Epithelial cell of proximal tubule (primary cell): ENCODE measurements at places on chromosomes 12 and 14. TPM values are rescaled to one million over a fixed set of nuclear protein-coding genes. Genes with fewer than 3 reads are reported as not detected.

GRCh38 chr14:88181072-88181471, 142.0 kb downstream of the KCNK10 start:
- no peak for DNase-seq

SSTR1 gene
- 0.06 and 0.87 TPM in 2 replicates for total RNA-seq

GYS2 gene
- not detected in 2 replicates for total RNA-seq

ATP5MC2 gene
- 311 and 313 TPM in 2 replicates for total RNA-seq

DNA sequence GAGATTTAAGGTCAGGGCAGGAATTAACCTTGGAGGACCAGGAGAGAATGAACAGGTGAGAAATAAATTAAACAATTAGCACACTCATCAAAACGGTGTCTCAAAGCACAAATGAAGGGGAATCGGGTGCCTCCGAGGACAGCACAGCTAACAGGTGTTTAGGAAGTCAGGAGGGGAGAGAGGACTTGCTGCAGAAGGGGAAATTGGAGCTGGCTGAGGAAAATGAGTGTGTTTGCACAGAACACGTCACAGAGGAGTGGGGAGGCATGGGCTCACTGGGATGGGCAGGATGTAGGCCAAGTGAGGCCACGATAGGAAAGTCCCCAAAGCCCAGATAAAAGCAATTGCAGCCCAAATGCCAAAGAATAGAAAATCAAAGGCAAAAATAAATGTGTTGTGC, 121.7 kb downstream of the ZNF664 start:
- no peak for DNase-seq

PDZRN4 gene
- not detected in 2 replicates for total RNA-seq

DNA sequence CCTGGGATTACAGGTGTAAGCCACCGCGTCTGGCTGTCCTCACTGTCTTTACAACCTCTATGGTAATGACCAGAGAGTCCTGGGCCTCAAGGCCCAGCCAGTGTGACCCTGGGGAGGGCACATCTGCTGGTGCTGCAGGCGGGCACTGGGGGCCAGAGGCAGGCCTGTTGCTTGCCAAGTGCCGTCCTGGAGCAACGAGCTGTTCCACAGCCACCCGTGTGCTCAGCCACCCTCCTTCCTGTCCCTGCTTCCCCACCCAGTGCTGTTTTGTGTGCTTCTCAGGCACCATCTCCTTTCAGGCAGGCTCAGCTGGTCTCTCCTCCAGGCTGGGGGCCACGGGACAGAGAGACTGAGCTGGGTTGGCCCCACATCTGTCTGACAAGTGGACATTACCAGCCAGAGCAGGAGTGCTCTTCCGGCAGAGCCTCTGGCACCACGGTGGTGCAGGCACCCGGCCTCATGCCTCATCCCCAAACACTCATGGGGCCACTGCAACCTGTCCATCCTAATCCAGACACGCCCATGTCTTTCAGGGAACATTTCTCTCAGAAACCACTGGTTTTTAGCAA, 9.0 kb downstream of the SLC25A47 start:
- DNase-seq = no peak

GRCh38 chr14:57493467-57494181, at the start of gene CCDC198:
CCDC198 (minus strand) TSS chr14:57493857; CDS start chr14:57493715, 142 bp downstream.
- DNase-seq = peak; percentile 99
